ENCODE measurements at places on chromosomes 5 and 9.

GRCh38 chr5:150489360-150490295 is 18.3 kb upstream of the NDST1 start:
- no peak for DNase-seq

DNA sequence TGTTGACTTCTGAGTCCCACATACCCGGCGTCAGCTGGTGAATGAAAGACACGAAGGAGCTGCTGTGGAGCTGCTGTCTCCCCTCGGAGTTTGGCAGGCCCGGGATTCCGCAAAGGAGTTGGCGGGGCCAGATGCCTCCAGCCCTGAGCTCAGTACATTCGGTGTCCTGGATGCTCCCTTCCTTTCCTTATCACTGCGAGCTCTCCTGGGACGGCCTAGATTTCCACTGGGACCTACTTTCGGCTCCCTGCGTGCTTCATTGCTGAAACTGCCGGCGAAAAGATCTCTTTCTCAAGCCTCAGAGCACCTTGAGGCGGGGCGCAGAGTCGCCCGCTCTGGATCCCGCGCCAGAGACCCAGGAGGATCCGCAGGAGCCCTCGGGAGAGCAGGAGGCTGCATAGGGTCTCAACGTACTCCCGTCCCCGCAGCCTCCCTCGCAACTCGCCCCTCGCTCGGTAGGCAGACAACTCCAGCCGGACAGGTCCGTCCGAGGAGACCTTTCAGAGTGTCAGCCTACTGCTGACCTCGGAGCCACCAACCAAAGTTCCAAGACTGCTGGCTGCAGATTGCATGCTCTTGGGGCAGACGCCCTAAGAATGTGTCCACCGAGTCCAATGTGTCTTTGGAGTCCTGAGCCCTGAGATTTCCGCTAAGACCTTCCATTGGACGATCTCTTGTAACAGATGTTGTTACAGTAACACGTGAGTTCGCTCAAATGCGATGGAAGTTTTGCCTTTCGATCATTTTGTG is 6.1 kb downstream of the ANXA2R start:
- DNase-seq = no peak

DNA sequence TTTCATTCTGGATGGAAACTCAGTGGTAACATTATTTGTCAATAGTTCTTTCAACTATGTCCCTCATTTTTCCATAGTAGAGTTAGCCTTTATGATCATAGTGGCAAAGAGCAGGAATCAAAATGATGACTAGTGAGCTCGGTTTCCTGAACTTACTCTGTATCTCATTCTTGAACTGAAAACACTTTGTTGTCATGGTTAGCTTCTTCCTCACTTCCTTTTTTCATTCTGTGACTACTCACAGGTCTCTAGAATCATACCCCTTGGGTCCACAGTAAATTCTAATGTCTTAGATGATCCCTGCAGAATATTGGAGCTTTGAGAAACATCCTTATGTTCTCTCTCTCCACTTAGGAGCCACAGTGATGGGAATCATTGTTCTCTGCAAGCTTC is 29.4 kb upstream of the RECK start:
- DNase-seq = no peak

- DNase-seq = no peak
Observed at GRCh38 chr9:95302479-95302878, 15.0 kb downstream of the FANCC start.

DNA sequence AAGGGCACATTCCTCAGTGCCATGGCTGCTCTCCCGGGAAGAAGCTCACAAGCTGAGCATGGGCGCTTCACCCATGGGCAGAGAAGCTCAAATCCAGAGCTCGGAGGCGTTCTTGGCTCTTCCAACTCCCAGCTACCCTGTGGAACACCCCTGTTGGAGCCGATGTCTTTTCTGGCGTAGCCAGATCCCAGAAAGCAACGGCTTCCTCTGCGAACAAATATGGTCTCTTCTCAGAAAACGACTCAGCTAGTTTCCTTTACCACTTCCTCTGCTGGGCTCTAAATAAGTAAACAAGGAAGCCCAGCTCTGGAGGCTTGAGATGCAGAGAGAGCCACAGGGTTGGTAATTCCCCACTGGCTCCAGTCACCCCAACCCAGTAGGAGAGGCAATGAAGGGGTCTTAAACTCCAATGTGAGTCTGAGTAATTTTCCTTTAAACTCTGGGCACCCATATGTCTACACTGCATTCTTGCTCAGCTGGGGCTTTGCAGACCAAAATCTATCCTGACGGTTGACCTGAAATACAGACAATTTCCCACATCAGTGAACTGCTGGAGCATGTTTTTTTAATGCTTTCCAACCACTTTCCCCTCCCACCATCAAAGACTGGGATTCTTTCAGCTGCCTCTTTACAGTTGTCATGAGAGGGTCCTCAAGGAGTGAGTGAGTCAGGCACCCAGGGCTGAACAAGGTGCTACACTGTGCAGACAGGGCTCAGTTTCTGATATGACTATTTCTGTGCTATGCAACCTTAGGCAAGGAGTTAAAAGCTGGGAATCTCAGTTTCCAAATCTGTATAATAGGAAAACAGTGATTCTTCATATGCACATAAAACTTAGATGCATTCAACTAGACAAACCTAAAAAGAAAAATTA is at the start of gene LCP2:
LCP2 (minus strand) TSS at position 189 of the 874 bp plus-strand sequence; CDS start at position 23, 166 bp downstream.
- DNase-seq = no peak

DNA sequence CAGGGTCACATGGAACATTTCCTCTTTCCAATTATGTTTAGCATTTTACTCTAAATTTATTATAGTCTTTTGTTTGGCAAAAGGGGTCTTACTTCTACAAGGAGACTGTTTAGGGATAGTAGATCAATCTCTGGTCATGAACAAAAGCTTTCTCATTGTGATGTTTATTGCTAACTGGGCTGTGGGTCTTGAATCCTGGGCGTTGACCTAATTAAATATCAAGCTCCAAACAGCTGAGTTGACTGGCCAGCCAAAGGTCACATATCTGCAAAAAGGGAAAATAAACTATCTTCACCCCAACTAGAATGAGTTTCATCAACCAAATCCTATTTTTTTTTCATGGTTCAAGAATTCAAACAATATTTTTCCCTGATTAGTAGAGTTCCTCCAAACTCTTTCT is 245.4 kb upstream of the TUT7 start:
- DNase-seq = no peak

DNA sequence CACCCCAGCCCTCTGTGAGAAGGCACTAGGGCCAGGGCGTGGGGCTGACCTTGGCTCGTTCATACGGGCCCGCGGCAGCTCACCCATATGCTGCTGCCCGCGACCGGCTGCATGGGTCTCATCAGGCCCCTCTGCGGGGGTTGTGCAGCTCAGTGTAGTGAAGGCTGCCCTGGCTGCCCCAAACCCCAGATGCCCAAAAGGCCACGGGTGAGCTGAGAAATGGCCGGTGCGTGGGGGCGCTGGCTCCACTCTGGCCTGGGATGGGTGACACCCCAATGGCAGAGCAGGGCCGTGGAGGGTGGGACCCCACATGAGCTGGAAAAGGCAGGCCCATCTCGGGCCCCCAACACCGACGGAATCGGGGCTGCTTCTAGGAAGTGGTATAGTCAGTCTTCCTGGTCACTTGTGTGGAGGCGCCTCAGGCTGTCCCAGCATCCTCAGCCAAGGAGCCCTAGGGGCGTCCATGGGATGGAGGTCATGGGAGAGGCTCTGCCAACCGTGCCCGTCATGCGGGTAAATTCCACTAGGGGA is 19.4 kb upstream of the LRRC14B start:
- DNase-seq = no peak

Data from NCI-H774 (cell line).